ENCODE measurements at places on chromosomes 11 and 22.

GRCh38 chr11:119367661-119368120 lies 13.8 kb downstream of the USP2 start:
- no peak for DNase-seq

- no peak for DNase-seq
Measured at GRCh38 chr11:47912843-47913437, 64.8 kb upstream of the NUP160 start.

DNA sequence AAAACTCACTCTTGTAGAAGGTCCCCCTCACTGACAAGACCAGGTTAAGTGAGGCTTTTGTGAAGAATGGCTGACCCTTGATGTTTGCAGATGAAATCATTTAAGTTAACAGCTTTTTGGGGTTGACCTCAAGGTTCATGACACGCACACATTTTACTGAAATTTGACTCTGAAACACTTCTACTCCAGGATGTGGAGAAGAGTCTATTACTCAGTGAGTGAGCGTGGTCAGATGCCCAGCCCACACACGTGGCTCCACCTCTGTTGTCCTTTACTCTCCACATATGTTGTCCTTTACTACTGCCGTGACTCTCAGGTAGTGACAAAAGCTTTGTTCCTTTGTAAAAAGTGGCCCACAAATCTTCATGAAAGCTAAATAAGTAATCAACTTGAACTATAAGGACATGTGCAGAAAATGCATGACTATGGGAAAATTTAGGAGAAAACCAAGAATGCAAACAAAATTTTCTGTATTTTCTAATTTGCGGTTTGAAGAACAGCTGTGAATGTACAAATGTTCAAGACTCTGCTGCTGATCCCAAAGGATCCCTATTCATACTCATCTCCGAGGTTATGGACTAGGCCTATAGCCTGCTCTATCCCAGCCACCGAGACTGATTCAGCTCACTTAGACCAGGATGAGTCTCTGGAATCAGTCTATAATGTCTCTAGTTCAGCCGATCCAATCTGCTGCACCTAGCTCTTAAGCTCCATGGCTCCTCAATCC lies 22.4 kb downstream of the XRRA1 start:
- DNase-seq = no peak

GRCh38 chr22:27754888-27755480 lies 46.6 kb downstream of the MN1 start:
- peak; percentile 65 for DNase-seq

GRCh38 chr11:64720167-64720566 lies 2.8 kb downstream of the NRXN2 start:
- no peak for DNase-seq

DNA sequence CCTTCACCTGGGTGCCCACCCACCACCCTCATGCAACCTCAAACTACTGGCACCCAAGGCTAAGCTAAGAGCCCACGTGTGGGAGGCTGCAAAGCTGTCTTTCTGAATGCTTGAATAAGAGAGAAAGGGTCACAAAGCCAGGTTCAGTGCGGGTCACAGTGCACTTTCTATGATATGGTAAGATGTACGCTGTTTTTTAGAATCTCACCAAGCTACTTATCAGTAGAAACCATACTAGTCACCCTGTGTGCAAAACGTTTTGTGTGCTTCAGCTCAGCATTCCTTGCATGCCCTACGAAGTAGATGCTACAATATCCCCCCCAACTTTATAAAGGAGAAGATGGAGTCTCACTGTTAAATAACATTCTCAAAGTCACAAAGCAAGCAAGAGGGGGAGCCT lies 14.9 kb downstream of the P2RX3 start:
- DNase-seq = peak; percentile 25

All from osteoblast (primary cell).